OCI-LY7 (cell line): ENCODE measurements at places on chromosomes 7 and 10.

DNA sequence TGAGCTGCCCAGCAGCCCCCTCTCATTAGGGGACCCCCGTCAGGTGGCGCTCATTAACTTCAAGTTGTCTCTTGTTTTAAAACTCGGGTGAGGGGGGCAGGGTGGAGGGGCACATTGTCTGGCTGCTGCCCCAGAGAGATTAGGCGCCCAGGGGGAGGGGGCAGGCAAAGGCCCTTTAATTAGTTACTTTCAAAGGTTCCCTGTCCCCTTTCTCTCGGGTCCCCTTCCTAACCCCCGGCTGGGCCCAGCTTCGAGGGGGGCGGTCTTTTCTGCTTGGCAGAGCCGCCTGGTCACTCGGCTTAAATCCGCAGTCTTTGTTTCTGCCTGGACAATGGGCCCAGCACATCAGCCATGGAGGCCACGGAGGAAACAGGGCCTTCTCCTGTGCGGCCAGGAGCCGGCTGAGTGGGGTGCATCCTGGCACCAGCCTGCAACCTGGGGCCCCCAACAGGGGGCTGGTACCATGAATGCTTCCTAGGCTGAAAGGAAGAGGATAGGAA lies 38.9 kb upstream of the SLF2 start:
- no peak for DNase-seq

- DNase-seq: no peak
Measured at GRCh38 chr7:36185092-36185491, 32.0 kb downstream of the EEPD1 start.

GRCh38 chr7:115435178-115435577 lies 513.3 kb downstream of the MDFIC start:
- DNase-seq: no peak

DNA sequence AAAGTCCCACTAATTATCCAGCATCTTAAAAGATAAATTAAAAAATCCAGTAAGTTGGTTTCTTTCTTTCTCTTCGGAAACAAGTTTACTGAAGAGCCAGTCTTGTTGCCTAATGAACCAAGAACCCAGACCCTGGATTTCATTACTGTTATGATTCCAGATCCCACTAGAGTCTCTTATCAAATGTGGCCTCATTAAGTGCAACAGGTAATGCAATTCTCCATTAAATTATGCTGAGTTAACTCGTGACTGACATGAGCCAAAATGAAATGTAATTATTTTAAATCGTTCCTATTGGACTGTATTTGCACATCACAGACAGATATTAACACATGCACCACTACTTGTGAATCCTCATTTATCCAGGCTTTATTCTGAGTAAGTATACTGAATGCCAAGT lies 115.6 kb downstream of the NXPH1 start:
- no peak for DNase-seq

DNA sequence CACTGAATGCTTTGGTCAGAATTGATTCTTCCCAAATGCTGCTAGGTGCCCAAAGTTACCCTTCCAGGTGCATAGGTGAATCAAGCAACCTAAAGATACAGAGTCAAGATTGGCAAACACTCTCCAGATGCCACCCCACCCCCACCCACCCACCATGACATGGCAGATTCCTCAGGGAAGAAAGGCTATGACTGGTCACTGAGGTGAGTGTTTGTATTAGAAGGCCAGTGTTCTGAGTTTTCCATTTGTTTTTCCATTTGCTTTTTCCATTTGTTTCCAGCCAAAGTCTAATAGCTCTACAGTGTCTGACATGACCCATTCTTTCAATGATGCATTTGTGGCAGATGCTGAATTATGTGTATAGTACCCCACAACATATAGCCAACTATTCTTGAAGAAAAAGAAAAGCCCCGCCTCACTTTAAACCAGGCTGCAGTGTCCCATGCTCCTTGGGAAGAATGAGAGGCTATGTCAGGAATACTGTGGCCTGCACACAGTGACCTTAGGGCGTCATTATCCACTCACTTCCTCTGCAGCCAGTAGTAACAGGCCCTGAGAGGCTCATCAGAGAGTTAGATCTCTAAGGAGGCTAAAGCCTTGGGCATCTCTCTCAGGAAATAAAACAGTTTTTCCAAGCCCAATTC lies 16.1 kb upstream of the HIBADH start:
- no peak for DNase-seq
